Activated T-helper 17 cell treated with anti-CD3 and anti-CD28 coated beads, Interleukin-2, amount 50 U/mL, for 72 hours (primary cell): ENCODE measurements at places on chromosomes 12 and 14.

- ATAC-seq: peak; percentile 55
Measured at GRCh38 chr14:106556665-106557289, 1030.4 kb downstream of the TMEM121 start.

- ATAC-seq: no peak
Measured at GRCh38 chr14:91654836-91655235, 77.0 kb downstream of the CATSPERB start.

DNA sequence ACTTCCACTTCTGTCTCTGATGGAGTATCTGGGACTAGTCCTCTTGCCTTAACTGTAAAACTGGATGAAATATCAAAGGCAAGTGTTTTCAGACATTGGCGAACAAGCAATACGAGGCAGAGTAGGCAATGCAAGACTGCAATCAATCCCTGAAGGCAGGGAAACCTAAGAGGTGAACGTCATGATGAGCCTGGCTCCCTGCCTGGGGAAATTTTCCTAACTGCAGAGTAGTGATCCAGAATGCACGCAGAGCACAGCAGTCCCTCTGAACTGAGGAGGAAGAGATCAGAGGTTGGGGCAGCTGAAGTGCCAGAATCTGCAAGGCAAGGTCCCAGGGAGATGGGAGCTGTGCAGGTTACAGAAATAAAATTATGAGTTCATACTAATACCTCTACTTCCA is 18.5 kb downstream of the BHLHE41 start:
- ATAC-seq: no peak

GRCh38 chr14:79483477-79484388 is 727.6 kb downstream of the DIO2 start:
- ATAC-seq: no peak

DNA sequence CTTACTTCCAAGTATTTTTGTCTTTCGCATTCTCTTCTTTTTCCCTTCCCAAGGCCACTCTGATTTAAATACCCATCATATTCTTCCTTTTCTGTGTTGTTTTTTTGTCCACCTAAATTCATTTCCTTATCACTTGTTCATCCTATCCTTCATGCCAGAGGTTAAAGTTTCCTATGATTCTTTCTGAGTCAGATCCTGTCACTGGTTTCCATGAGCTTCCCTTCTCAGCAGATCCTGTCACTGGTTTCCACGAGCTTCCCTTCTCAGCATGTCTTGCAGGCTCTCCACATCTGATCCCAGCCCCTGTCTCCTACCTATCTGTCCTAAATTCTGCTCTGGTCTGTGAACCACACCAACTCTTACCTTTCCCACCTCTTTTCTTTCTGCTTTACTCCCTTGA is 311.8 kb upstream of the RGS6 start:
- ATAC-seq: no peak

DNA sequence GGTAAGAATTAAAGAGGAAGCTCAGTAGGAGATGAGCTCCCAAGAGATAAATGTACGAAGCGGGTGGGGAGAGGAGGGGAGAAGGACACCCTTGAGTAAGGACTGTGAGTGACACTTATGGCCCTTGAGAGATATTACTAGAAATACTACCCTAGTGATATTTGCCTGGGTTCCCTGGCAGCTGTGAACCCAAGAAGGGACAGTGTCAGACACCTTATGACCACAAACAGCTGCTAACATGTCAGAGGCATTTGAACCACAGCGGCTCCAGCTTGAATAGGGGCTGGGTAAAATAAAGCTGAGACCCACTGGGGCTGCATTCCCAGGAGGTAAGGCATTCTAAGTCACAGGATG is 19.6 kb upstream of the SLC6A12 start:
- ATAC-seq: no peak
